ENCODE measurements at places on chromosomes 6 and 20.
A peak's percentile ranks its signal among the peaks of the same experiment; 100 is the strongest.

GRCh38 chr6:41073203-41073967 is 611 bp downstream of the NFYA start:
- peak; percentile 71 for DNase-seq

DNA sequence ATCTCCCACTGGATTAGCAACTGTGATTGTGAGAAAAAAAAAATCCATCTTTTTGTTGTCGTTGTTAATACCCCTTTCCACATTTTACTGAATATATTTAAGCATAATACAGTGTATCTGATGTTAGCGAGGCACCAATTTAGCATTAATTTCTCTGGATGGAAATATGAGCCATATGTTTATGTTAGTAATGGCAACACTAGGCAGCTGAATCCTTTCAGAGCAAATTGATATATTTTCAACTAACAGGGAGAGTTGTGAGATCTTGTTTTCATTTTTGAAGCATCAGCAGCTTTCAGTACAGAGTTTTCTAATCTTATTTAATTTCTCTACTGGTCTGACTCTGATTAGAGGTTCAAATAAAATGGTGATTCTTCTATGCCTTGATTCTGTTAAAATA is 84.8 kb upstream of the HDAC2 start:
- DNase-seq: no peak

DNA sequence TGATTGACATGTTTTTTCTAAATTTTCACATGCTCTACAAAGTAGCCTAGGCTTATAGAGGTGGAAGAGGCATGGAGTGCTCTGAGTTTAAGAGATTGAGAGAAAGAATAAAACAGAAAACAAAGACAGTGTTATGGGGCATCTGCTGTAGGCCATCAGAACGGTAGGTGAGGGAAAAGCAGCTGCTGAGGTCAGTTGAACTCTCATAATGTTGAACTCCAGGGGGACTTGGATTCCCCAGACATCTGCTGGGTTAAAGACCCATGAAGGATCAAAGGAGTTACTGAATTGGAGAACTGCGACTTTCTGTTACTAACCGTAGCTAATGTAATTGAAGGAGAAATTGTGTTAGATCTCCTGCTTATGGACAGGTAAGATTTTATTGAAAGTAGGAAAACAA is 333.9 kb downstream of the TFAP2B start:
- no peak for DNase-seq

DNA sequence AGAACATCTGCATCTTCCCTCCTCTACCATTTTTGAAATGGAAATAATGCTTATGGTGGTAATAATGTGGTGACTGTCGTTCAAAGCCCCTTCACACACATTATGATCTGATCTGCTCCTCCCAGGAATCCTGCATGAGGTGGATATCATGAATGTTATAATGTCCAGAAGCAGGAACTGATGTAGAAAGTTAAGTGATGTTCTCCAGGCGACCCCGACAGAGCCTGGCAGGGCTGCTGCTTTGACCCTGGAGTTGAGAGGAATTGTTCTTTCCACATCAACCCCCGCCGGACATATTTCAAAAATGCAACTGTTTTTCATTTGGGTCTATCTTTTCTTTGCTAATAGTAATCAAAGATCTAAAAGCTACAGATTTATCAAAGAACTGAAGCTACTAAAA is 131.6 kb downstream of the GMPR start:
- no peak for DNase-seq

DNA sequence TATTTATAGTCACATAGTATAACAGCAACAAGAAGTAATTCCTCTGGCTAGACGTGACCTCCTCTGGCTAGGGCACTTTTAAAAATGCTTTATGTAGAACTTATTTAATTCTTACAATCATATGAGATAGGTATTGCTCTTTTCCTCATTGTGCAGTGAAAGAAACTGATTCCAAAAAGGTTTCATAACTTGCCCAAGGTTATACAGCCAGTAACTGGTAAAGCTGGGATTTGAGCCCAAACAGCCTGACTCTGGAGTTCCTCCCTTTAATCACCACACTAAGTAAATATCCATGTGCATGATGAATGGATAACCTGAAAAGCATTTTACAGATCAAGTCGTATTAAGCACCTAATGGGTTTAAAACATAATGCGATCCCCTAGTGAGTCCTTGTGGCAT is 214.6 kb downstream of the PRL start:
- no peak for DNase-seq

- DNase-seq: peak; percentile 85
Observed at GRCh38 chr6:45479834-45480751, 102.4 kb upstream of the SUPT3H start.

DNA sequence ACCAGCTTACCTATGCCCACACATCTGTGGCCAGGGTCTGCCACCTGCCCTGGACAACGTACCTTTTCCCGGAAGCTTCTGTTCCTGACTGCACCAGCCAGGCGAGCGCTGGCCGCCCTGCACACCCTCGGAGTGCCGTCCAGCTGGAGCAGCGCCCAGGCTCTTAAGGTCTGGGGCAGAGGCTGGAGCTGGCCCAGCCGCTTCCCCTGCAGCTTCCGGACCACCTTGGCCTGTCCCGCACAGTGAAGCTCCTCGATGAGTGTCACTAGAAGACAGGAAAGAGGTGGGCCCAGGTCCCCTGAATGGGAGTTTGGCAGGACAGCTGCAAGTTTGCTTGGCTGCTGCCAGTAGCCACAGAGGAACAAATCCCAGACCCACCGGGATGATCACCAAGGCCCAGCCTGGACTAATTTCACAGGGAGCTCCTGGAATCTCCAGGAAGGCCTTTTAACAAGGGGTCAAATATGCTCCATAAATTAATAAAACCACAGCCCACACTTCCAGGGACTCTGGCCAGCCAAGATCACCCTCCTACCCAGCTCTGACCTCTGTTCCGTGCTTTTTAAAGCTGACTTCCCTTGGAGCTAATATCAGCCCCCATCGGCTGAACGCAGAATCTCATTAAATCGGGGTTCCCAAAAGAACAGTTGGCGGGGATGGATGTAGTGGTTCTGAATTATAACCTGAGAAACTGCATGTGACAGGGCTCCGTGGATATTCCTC is 82.3 kb downstream of the PTPN1 start:
- DNase-seq: no peak

DNA sequence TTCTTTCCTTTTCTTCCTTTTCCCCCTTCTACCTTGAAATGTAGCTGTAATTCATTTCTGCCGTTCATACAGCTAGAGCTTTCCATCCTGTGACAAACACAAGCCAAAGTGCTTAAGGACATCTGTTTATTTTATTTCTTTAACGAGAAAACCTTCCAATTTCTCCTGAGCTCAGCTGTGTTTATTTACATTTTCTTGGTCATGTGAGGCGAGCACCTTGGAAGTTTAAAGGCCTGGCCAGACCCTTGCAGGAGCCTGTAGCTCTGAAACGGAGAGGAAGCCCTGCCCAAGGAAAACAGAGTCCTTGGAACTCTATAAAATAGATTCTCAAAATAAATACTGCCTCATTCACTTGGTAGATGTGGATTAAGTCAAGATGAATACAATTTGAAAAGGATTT is 223.1 kb downstream of the EYA2 start:
- DNase-seq: no peak

DNA sequence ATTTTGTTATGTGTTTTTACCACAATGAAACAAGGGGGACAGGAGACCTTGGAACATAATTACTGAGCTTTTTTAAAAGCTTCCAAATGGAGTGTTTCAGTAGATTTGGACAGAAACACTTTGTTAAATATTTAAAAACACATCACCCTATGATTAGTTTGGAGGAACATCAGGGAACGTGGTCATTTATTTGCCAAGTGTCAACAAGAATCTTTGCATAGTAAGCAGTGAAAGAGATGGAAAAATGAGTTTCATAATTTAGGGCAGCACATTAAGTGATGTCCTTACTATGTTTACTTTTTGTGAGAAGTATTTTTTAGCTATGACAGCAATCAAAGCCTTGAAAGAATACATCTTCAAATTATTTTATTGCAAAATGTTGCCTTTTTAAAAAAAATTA is 82.6 kb downstream of the PROKR2 start:
- no peak for DNase-seq

GRCh38 chr20:35768731-35769664 is 2.8 kb upstream of the PHF20 start:
- DNase-seq: peak; percentile 26

- DNase-seq: no peak
Observed at GRCh38 chr6:1381481-1382330, 7.7 kb upstream of the FOXF2 start.

DNA sequence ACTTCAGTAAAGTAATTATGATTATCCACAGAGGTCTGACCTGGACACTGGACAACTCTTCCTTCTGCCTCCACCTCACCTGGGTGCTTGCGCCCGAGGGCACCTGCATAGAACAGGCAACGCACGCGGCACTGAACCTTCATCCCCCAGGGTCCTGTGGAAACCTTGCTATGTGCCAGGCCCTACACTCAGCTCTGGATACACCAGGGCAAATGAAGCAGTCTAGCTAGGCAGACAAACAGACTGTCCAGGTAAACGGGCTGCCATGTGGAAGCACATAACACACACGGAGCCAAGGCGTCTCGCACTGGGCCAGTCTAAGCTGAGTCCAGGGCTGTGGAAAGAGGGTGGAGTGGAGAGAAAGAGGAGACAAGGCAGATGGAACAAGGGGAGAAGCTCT is 109.3 kb upstream of the AFDN start:
- DNase-seq: no peak

DNA sequence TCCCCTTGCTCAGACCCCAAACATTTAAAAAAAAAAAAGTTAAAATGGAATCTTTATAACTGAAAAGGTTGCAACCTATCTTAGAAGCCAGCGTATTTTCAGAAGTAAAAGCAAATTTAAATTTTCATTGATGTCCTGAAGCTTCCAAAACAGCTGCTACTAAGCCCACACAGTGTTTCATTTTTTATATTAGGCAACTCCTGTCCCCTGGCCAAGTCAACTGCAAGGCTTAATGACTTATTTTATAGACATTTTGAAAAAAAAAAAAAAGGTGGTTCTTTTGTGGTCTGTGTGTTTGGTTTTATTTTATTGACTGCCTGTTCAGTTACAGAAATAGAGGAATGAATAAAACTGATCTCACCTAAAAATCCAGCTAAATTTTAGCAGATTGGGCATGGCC is 13.0 kb downstream of the CFAP61 start:
- peak; percentile 68 for DNase-seq

- no peak for DNase-seq
Observed at GRCh38 chr6:56996401-56996800, 41.5 kb downstream of the BEND6 start.

GRCh38 chr20:47982574-47983360 is 197.5 kb upstream of the SULF2 start:
- no peak for DNase-seq

- DNase-seq: peak; percentile 5
Observed at GRCh38 chr6:87902383-87902782, 145.3 kb upstream of the SPACA1 start.

DNA sequence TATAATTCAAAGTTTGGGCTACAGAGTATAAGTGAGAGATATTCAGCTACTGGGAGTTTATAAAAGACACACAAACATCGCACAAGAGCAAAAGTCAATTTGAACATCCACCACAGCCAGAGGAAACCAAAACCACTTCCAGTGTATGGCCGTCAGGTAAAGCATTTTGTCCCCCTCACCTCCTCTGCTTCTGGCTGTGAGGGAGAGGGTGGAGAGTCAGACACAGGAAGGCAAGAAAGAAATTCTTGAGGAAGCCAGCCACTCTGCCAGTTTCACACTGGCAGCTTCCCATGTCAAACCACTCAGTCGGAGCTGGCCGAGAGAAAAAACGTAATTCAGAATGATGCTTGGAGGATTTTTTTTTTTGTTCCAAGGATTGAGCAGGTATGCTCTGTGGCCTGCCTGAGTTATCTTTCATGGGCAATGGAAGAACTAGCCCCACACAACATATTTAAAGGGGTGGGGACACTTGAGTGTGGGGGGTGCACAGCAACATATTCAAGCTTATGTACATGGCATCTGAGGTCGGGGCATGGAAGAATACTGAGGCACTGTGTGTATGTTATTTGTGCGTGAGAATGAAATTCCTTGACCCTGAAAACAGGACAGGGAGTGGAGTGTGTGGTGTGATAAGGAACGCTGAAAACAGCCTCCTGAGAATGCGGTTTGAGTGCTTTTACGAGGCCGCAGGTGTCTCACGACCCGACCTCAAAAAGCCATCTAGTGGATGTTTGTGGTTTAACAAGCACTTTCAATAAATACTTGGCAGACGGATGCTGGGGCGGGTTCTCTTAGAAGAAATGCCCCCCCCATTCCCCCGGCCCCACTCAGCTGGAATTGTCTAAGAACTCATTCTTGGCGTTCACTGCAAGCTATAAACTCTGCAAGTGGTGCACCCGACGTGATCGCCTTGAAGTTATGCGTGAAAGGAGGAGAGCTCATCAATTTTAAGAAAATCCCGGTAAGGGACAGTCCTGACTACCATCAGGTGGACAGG is 27.5 kb upstream of the ZBTB22 start:
- DNase-seq: peak; percentile 36

GRCh38 chr6:34546551-34547321 is 9.4 kb downstream of the SPDEF start:
- DNase-seq: no peak

Measured in GF-D8 (cell line).